ENCODE measurements at places on chromosomes 6 and 20.

- no peak for DNase-seq
Observed at GRCh38 chr6:82080767-82081166, 166.8 kb downstream of the IBTK start.

GRCh38 chr20:40849456-40849855 is 160.4 kb upstream of the MAFB start:
- no peak for DNase-seq

DNA sequence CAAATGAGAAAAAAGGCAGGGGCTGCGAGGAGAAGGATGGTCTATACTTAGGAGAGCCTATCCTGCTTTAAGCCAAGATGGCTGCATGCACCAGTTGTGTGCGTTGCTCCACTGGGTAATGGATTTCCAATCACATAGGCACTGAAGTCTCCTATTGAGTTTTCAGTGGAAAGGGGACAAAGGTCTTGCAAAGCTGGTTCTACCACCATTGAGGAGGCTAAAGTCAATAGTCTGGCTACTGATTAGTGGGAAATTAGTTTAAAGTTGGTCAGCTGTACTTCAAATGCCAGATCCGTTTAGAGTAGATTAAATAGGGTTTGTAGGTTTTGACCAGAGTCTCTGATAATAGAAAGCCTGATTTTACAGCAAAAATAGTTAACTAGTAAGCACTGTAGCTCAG is 104.9 kb downstream of the SESN1 start:
- no peak for DNase-seq

DNA sequence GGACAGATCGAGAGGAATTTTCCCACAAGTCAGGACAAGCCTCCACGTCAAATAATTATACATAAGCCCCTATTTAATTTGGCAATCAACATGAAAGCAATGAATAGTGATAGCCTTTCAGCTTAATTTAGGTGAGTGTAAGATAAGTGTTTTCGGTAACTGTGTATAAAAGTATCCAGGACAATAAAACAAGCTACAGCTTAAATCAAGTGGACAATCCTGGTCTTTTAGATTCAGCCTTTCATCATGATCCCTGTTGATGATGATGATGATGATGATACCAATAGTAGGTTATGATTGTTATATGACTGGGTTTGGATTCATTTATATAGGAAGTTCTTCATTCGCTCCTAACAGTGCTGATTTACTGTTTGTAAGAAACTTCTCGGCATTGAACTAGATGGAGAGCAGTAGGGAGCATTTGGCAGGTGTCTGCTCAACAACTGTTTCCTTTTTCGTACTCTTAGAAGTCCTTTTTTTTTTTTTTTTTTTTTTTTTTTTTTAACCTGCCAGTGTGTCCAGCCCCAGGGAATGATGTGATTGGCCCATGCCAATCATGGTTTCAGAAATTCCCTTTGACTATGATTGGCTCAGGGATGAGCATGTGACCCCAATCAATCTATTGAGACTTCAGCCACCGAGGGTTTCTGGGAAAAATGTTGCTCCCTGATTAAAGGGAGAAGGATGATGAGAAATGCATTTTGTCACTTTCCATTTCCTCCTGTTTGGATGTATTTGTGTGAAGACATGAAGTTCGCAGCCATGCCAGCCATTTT is 11.3 kb upstream of the RNF182 start:
- no peak for DNase-seq

- peak; percentile 41 for DNase-seq
Observed at GRCh38 chr6:39357998-39358686, 35.6 kb upstream of the KCNK16 start.

DNA sequence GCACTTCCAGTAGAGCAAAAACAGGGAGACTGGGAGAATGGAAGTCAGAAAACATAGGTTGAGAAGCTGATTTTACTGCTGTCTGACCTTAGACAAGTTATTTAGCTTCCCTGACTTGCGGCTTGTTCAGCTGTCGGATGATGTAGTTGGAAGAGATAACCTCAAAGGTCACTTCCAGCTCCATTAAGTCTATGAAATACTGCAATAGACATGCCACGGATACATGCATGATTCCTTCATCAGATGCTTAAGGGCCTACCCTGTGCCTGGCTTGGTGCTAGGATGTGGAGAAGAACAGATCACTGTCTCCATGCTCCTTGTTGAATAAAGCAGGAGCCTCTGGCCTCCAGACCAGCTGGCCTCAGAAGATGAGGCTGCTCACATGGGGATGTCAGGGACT is 43.7 kb downstream of the FYN start:
- no peak for DNase-seq

DNA sequence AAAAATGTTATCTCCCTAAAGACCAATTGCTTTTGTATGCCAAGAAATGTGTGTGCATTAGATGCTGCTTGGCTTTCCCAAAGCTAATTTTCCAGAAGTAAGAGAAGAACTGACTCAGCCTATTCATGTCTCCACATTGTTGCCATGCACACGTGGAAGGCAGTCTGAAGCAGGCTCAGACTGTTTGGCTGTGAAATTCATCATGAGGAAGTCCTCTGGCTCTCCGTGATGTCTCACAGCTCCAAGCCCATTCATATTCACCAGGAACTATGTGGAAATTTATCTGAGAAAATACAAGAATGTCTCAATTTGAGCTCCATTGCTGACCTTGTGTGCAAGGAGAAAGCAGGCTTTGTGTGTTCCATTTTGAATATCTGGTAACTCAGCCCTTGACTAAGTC is 1022.2 kb upstream of the GJE1 start:
- DNase-seq: peak; percentile 92

- no peak for DNase-seq
Observed at GRCh38 chr6:43810965-43811732, 41.1 kb downstream of the VEGFA start.

- peak; percentile 22 for DNase-seq
Observed at GRCh38 chr6:41732591-41733359, 2.6 kb downstream of the TFEB start.

- DNase-seq: no peak
Observed at GRCh38 chr6:45781890-45782289, 233.8 kb downstream of the CLIC5 start.

GRCh38 chr6:165910184-165910966 is 247.3 kb upstream of the PDE10A start:
- DNase-seq: no peak

GRCh38 chr6:160247457-160247883 is 11.2 kb downstream of the SLC22A2 start:
- no peak for DNase-seq

- DNase-seq: no peak
Observed at GRCh38 chr6:43283905-43284304, 14.2 kb upstream of the SLC22A7 start.

DNA sequence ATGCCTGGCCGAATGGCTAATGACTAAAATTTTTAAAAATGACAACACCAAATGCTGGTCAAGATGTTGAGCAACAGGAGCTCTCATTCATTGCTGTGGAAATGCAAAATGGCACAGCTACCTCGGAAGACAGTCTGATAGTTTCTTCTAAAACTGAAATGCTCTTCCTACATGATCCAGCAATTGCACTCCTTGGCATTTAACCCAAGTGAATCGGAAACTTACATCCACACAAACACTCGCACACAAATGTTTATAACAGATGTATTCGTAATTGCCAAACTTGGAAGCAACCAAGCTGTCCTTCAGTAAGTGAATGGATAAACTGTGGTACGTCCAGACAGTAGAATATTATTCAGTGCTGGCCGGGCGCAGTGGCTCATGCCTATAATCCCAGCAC is 56.4 kb upstream of the NCOA3 start:
- DNase-seq: no peak

- peak; percentile 47 for DNase-seq
Observed at GRCh38 chr6:7726416-7727085, 652 bp downstream of the BMP6 start.

GRCh38 chr6:34099878-34100277 is 46.0 kb downstream of the GRM4 start:
- DNase-seq: no peak

DNA sequence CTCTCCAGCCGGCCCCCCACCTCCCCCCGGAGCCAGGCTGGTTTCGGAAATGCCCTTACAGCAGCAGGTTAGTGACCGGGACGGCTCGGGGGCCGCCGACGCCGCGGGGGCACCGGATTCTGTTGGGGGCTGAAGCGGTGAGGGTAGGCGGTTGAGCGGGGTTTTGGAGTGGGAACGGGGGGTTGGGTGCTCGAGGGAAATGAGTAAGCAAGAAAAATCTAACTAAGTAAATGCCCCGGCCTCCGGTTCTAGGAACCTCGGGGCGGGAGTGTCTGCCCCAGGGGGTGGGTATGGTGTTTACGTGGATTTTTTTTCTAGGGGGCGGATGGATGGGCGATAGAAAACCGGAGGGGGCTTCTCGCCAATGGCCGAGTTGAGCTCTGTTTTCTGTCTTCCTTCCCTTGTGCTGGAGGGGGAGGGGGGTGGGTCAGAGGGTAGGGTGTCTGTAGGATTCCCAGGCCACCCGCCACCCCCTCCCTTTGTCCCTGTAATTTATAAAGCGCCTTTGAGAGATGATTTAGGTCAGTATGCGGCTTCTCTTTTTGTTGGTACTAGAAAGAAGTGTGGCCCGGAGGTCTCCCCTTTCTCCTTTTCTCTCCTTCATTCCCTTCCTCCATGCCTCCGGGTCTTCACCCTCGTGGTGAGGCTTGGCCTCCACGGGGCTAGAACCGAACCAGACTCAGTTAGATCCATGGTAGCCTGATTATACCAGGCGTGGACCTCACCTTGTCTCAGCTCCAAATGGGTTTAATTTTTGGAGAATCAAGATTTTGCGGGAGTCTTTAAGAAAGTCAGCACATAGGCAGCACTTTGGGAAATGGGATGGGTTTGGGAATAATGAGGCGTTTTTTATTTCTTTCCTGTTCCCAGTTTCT is 2.3 kb downstream of the E2F3 start:
- peak; percentile 82 for DNase-seq

DNA sequence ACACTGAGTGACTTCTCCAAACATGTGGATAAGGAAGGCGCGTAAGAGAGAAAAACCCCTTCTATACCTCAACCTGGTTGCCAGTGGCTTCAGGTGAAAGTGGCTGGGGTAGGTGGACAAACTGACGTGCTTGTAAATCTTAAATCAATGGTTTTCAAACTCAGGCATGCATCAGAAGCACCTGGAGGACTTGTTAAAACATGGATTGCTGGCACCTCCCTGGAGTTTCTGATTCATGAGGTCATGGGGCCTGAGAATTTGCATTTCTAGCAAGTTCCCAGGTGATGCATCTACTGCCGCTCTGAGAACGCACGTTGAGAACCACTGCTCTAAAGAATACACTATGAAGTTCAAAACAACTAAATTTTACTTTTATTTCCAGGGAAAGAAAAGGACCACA is 31.9 kb upstream of the TAB2 start:
- DNase-seq: no peak

GRCh38 chr6:123091091-123091895 is 95.3 kb downstream of the CLVS2 start:
- DNase-seq: no peak

- no peak for DNase-seq
Observed at GRCh38 chr6:160058603-160059215, 62.9 kb upstream of the SLC22A1 start.

DNA sequence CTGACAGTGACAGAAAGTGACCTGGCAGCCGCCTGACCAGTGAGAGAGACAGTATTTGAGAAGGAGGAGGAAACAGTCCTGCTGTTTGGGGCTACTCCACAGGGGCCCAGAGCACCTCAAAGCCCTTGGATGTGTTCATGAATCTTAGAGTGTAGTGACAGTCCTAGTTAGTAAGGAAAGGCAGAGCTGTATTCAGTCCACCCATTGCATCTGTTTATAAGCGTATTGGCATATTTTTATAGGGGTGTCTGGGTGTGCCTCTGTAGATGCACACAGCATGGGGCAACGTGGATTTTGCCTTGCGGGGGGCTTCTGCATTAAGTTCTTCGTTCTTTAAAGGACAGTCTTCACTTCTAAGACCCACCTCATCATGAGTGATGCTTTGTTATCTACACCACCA is 44.6 kb upstream of the SLC22A1 start:
- DNase-seq: no peak

DNA sequence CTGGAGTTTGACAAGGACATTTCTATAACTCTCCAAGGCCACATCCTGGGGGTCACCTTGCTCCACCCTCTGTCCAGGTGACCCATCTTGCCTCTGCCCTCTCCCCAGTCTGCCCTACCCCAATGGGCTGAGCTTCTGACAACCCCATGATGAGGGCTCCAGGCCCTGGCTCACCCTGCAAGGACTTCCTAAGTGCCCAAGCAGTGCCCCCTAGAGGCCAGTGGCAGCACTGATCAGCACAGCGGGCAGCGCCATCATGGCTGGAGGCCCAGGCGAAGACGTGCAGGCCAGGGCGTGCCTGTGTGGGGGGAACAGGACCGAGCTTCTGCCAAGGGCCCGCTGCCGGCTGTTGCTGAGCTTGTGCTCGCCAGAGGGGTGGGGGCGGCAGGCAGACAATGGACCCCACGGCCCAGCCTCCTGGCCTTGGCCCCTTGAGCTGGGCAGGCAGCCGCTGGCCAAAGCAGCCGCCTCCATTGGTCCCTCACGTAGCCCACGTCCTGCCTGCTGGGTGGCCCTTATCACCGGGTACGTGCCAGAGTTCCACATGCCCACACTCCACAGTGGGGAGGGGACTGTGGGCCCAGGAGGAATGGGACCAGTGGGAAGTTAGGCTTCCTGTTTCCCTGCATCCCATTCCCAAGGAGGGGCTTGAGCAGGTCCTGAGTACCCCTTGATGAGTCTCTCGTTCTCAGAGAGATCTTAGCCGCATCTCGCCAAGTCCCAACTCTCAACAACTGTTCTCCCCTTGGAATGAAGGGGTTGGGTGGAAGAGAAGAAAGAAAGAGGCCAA is 64.3 kb downstream of the MRPL14 start:
- no peak for DNase-seq

GRCh38 chr20:36035745-36036144 is 67.4 kb downstream of the CNBD2 start:
- peak; percentile 51 for DNase-seq

DNA sequence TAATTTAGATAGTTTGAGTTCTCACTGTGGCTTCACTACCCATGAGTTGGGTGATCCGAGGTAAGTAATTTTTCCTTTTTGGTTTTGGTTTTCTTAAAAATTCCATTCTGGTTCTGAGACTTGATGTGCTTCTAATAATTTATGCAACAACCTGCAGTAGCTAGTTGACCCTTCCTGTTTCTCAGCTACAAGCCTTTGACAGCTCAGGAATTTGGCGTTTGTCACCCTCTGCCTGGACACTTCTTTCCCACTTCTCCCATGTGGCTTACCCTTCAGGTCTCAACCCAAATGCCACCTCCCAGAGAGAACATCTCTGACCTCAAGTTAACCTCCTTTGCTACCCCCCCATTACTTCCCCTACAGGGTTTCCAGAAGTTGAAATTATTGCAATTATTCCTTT is 49.7 kb upstream of the TSHZ2 start:
- DNase-seq: no peak

GRCh38 chr6:17716221-17716620 is 9.5 kb upstream of the NUP153 start:
- DNase-seq: no peak

GRCh38 chr20:31747640-31748039 is 8.6 kb downstream of the TPX2 start:
- peak; percentile 28 for DNase-seq

- no peak for DNase-seq
Observed at GRCh38 chr6:71983131-71983530, 96.8 kb downstream of the RIMS1 start.

GRCh38 chr6:3345836-3346235 is 87.1 kb downstream of the PSMG4 start:
- DNase-seq: no peak

GRCh38 chr20:17699931-17700351 is at the start of gene BANF2:
BANF2 (plus strand) TSS chr20:17699966; CDS start chr20:17725026, 25,060 bp downstream.
- DNase-seq: no peak

All from GM23248 (cell line).